Activated T-cell treated with anti-CD3 and anti-CD28 coated beads, Interleukin-2, amount 50 U/mL, for 48 hours (primary cell): ENCODE measurements at places on chromosomes 13 and 19.

DNA sequence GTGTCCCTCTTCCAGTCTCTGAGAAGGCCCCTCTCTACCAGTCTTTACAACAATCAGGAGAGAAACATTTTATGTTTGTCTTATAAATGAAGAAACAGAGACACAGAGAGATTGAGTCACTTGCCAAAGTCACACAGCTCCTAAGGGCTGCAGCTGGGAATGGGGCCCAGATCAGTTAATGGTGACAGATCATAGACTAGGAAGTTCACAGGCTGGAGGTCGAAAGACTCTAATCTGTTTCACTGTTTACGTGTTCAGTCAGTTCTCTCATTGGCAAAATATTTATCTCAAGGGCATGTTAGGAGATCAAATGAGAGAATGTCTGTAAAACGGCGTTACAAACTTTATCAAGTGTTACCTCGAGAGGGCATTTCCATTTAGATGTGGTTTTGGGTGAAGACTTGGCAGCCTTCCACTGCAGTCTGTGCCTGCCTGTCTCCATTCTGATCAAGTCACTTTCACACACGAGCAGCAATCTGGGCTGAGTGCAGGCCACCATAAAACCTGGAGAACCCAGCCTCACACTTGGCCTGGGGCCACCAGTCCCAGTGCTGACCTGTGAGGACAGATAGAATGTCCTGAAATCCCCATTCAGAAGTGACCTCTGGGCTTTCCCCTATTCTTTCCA is 65.1 kb downstream of the SIAH3 start:
- no peak for DNase-seq

- peak; percentile 98 for DNase-seq
Measured at GRCh38 chr19:52570000-52570861, at the start of gene ZNF701. Gene ZNF701 (plus strand): TSS chr19:52570287. CDS start chr19:52574148, 3,861 bp downstream.

GRCh38 chr19:7894612-7895309 is 6.5 kb downstream of the LRRC8E start:
- DNase-seq = no peak

GRCh38 chr13:36673838-36674326 is at the start of gene SERTM1:
Gene SERTM1 (plus strand): TSS chr13:36674020. CDS start chr13:36695079, 21,059 bp downstream.
- DNase-seq = no peak

DNA sequence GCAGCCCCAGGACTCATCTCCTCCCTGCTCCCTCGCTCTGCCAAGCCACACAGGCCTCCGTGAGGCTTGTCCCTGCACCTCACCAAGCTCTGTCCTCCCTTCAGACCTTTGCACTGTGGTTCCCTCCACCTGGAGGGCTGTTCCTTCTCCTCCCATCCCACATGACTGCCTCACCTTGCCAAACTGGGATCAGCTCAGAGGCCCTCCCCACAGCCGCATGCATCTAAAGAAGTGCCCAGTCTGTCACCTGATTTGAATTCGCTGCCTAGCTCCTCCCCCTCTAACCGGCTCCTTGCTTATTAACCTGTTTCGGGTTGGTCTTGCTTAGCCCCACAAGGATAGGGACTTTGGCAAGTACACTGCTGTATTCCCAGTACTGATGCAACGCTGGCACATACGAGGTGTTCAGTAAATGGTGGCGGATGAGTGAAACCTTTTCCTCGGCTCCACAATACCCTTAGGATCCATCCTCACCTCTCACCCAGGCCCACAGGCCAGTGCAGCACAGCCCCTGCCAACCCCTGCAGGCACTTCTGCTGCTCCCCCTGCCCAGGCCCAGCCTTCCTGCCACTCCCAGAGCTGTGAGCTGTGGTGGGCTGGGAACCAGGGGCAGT is 4.4 kb downstream of the AKT2 start:
- no peak for DNase-seq

DNA sequence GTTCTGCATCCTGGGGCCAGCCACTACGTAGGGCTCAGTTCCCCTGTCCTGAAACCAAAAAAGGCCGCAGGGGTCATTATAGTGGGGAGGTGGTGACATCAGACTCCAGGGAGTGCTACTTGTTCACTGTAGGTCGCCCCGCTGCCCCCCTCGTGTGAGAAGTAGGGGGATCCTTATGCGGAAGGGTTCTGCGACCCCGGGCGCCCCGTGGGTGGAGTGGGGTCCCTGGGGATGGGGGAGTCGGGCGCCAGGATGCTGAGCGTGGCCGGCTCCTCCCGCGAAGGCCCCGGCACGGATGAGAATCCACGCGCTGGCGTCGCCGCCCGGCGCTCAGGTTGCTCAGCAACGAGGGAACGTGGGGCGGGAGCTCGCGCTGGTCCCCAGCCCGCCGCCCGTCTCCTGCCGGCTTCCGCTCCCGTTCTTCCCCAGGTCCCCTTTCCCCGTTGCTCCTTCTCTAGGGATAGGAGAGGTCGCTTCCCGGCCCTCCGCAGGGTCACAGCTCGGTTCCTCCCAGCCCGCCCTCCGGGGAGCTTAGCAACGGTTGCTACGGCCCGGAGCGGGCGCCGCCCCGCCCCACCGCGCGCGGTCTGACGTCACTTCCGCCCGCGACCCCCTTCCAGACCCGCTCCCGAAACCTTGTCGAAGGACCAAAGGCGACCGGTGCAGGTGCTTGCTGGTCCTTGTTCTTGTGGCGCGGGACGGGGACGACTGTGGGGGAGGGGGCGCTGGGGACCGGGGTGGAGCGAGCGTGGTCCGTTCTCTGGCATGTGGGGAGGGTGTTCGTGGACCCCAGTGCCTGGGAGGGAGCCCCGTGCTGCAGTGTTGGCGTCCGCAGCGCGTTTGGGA is at the start of gene NAT14:
NAT14 (plus strand) TSS at position 596 of the 846 bp plus-strand sequence. CDS start 521 bp downstream, outside the sequence.
- peak; percentile 79 for DNase-seq

GRCh38 chr13:97911311-97912138 is 42.0 kb upstream of the IPO5 start:
- peak; percentile 44 for DNase-seq

GRCh38 chr19:3351702-3352447 is 14.5 kb upstream of the NFIC start:
- DNase-seq = no peak

DNA sequence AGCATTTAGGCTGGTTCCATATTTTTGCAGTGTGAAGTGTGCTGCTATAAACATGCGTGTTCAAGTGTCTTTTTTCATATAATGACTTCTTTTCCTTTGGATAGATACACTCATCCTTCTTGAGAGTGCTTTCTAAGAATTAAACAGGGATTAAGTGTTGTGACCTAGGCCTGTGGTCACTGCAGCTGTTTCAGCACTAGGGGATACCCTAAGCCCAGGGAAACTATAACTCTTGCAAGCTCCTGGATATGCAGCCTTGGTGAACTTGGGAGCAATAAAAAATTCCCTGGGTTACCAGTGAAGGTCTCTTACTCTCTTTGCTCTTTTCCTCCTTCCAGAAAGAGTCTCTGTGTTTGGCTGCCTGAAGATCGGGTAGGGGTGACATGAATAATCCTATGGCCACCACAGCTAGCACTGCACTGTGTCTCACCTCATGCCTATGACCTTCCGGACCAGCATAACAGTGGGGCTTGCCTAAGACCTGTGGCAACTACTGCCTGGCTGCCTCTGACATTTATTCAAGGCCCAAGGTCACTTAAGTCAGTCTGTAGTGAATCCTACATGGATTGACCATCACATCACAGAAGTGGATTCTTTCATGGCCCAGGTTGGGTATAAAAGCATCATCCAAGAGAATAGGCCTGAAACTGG is 799.7 kb downstream of the DACH1 start:
- DNase-seq = no peak

GRCh38 chr19:28980236-28980868 is 232.6 kb downstream of the UQCRFS1 start:
- DNase-seq = no peak

GRCh38 chr13:65855242-65855805 is 1374.8 kb downstream of the PCDH9 start:
- no peak for DNase-seq

DNA sequence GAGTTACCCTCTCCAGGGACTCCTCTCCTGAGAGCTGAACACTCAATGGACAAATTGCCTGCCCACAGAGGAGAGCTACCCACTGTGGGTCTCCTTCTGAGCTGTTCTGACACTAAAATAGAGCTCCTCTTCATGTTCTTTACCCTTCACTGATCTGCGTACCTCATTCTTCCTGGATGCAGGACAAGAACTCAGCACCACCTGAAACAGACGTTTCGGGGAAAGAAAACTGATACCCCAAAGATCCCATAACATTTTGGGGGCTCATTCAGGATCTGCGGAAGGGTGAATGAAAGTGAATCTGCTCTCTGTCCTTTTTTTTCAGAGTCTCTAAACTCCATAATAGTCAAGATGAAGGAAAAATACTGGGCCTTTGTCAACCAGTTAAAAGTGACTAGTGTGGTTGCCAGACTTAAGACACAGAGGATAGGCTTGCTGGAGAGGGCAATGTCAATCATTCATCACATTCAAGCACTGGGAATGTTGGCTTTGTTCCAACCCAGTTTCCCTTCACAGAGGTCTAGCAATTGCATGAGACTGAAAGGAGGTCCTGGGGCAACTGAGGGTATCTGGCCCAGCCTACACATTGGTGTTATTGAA is 136.7 kb upstream of the SLITRK6 start:
- no peak for DNase-seq

- no peak for DNase-seq
Measured at GRCh38 chr13:72808917-72809500, 27.1 kb downstream of the PIBF1 start.

DNA sequence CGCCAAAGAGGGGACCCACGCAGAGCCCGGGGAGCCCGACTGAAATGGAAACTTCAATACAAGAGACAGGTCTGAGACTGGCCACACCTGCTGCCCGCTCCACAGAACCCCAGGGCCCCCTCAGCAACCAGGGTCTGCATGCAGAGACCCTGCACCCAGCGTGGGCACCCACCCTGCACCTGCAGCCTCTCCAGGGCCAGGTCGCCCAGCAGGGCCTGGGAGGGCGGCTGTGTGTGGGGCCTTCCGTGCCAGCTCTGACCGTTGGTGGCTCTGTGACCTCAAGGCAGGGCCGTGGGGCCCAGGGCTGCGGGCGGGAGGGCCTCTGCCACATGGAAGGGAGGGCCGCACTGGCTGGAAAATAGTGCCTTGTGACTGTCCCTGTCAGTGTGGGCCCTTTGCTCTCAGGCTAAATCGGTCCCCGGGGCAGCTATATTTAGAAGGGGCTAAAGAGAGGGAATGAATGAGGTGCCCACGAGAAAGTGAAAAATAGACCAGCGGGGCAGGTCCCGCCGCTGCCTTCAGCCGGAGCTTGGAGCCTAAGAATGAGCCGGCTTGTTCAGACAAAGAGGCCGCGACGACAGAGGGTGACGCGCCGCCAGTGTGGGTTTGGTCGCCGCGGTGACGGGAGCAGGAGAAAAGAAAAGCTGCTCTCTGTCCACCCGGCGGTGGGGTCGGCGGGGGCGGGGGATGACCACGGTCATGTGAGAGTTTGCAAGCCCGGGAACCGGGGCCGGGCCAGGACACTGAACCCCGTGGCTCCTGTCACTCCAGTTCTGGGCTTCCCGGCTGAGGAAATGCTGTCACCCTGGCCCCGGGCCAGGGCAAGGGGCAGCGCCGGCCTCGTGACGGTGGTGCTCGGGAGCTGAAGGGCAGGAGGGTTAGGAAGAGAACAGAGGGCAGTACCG is 70.5 kb downstream of the GADD45B start:
- no peak for DNase-seq

DNA sequence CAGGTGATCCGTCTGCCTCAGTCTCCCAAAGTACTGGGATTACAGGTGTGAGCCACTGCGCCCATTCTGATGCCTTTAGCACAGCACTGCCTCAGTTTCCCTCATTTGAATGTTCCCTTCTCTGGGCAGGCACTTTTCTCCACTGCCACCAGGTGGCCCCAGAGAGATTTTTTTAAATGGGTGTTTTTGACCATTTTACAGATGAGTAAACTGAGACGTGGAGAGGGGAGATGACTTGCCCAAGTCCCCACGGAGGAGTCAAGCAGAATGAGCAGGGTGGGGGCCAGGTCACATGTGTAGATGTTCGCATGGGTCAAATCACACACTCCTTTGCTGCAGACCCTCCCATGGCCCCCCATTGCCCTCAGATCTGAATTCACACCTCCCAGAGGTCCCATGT is 3.2 kb upstream of the PDE4C start:
- DNase-seq = peak; percentile 34

DNA sequence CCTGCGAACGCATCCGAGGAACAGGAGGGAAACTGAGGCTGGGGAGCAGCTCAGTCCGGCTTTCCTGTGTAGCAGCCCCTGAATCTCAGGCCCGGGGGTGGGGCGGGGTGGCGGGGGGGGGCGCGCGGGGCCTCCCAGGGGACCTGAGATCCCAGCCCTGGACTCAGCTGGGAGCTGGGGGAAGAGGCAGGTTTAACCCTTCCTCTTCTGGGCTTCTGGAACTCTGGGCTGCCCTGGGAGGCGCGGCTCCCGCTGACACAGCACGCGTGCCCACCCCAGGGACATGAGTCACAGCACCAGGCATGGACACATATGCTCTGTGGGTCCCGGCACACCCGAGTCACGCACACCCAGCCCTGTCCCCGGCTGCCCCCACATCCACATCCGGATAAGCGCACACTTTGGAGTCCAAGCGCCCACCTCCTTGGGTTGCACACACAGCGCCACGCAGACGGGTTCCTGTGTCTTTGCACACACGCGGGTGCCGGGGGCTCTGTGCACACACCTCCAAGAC is 3.5 kb upstream of the CIRBP start:
- DNase-seq = peak; percentile 73

- no peak for DNase-seq
Measured at GRCh38 chr19:18108897-18109296, 11.3 kb downstream of the MAST3 start.

GRCh38 chr13:21739771-21740170 is 68.9 kb downstream of the FGF9 start:
- no peak for DNase-seq
